GM12892 (cell line): ENCODE measurements at places on chromosomes 3 and 15.

- peak; percentile 83 for DNase-seq
Observed at GRCh38 chr15:40038638-40039543, at the start of gene SRP14. SRP14 (minus strand) TSS chr15:40039181; CDS start chr15:40039116, 65 bp downstream.

DNA sequence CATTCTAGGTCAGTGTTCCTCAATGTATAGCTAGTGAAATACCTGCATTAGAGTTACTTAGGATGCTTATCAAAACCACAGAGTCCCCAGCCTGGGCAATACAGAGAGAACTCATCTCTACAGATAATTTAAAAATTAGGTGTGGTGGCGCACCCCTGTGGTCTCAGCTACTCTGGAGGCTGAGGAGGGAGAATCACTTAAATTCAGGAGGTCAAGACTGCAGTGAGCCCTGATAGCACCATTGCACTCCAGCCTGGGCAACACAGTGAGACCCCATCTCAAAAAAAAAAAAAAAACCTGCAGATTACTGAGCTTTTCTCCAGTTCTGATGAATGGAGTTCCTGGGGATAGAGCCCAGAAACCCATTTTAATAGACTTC, 10.1 kb upstream of the MINDY2 start:
- DNase-seq: no peak

- DNase-seq: no peak
Observed at GRCh38 chr3:23068016-23068728, 135.0 kb upstream of the UBE2E2 start.

DNA sequence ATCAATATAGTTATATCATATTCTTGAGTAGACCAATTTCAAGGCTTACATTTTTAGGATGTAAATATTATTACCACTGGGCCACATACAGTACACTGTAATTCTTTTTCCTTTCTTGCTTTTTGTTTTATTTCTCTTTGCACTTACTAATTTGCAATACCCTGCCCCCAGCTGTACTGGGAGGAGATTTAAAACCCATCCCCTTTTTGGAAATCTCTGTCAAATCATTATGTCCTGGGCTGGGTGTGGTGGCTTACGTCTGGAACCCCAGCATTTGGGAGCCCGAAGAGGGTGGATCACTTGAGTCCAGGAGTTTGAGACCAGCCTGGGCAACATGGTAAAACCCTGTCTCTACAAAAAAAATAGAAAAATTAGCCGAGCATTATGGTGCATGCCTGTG, 16.2 kb downstream of the ZBTB11 start:
- no peak for DNase-seq

- no peak for DNase-seq
Observed at GRCh38 chr15:69288531-69289341, 10.0 kb upstream of the PAQR5 start.

DNA sequence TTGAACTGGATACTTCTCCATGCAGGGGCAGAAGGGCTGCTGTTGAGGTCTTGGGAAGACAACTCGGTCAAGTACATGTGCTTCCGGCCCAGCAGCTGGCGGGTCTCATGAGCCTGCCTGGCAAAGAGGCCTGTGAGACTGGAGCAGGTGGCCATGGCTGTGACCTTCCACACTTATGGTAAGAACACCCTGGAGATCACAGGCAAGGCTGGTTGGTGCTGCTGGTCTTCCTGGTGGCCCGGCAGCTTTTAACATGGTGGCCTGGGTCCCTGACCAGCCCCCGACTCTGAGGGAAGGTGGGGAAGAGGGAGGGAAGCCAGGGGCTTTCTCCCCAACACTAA, 15.4 kb downstream of the CHRD start:
- no peak for DNase-seq

DNA sequence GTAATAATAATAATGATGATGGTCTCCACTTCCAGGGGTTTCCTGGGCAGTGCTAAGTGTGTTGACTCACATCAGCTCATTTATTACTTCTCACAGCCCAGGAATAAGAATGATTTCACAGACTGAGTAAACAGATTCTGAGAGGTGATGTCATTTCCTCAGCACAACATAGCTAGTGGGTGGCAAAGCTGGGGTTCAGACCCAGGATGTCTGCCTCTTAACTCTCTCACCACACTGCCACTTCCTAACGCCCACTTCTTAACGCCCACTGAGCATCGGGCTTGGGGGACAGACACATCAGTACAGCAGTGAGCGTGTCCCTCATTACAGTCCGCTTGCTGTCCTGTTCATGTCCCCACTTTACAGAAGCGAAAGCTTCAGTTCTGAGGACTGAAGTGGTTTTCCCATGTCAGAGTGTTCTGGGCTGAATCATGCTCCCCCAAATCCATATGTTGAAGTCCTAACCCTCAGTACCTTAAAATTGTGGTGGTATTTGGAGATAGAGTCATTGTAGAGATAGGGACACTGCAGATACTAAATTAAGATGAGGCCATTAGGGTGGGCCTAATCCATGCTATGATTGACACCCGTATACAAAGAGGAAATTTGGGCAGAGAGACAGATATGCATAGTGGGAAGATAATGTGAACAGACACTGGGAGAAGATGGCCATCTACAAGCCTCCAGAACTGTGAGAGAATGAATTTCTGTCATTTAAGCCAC, 68.0 kb downstream of the ATP2B2 start:
- DNase-seq: no peak

DNA sequence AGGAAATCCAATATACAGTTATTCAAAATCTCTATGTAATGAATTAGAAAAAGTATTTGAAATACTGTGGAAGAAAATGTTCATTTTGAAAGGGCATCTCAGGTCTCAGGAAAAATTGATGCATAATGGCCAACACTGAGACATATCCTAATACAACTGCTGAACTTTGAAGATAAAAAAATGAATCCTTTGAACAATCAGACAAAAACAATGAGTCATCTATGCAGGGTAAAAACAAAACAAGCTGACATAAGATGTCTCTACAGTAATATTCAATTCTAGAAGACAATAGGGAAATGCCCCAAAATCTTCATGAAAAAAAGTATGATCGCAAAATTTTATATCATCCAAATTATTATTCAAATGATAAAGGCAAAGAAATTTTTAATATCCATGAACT, 34.0 kb upstream of the ZNF280D start:
- no peak for DNase-seq

GRCh38 chr3:37885814-37886213, 24.1 kb downstream of the CTDSPL start:
- DNase-seq: no peak

GRCh38 chr3:195895861-195896360, 12.4 kb downstream of the TNK2 start:
- peak; percentile 77 for DNase-seq

- DNase-seq: no peak
Observed at GRCh38 chr15:38671675-38672254, 107.2 kb upstream of the RASGRP1 start.

DNA sequence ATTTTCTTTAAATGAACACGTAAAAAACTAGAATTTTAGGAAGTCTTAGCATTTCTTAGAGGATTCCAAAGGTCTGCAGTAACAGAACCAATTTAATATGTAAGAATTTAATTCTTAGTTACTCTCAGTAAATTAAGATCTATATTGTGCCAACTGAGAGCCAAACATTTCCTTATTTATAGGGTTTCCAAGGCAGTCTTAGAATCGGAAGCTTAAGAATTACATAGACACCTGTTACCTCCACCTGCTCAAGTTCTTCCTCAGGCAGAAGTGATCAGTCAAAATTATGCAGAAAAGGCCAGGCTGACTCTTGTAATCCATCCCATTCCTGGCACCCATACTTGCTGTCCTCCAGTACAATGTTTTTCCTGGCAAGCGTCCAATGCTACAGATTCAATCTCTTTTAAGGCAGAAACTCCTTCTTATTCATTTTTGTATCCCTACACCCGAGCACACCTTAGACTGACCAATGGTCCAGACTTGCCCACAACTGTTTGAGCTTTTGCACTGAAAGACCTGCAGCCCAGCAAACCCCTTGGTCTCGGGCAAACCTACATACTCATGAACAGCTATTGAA, 64.3 kb downstream of the NCEH1 start:
- DNase-seq: no peak

DNA sequence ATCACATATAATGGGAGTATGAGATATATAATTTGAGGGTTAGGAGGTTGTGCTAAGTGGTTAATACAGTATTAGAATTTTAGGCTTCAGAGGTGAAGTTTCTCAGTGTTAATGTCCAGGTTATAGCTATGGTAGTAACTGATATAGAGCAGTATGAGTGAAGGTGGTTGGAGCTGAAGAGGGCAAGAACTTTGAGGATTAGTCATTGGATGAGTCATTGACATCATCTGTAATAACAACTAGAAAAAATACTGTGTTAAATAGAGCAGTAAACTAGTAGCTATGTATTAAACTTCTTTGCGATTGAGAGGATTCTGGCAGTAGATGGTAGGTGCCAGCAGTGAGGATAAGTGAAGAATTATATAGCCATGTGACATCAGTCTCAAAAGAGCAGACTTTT, 47.5 kb upstream of the EIF3J start:
- DNase-seq: no peak

DNA sequence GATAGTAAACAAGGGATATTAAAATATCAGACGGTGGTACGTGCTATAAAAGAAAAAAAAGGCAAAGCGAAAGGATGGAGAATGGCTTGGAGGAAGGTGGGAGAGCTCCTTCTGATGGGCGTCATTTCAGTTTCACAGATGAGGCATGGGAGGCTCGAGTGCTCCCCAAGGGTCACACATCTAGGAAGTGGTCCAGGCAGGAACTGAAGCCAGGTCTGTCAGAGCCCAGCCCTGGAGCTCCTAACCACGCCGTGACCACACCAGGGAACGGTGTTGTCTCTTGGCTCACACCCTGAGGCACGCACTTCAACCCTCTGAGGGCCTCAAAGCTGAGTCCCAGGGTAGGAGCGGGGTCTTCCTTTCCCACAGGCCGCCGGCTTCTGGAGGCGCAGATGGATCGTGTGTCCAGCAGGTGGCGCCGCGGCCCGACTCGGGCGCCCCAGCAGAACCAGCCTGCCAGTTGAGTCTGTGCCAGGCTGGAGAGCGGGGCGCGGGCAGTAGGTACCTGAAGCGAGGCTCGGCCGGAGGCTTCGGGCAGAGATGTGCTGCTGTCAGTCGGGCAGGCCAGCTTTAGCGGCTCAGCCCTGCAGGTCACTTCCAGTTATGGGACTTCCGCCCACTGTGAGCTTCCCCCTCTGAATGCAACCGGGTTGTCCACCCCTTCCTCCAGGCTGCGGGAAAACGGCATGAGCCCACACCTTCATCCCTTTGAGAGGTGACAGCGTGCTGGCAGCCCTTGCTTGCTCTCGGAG, 68.1 kb downstream of the SLC6A1 start:
- DNase-seq: peak; percentile 47

DNA sequence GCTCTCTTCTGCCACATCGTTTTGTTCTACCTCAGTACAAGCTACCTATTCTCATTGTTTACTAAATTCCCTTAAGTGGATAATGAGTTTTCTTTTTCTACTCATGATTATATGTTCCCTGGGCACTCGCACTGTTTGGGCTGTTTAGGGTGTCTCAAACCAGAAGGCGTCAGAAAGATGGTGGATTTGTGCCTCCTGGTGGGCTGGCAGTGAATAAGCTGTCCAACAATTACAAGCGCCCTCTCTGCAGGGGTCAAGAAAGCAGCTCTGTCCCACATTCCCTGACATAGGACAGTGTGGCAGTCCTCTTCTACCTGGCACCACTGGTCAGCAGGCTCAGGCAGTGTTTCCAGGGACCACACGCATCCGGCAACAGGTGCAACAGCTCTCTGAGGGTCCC, 173.4 kb upstream of the PPP2R3A start:
- DNase-seq: no peak

GRCh38 chr3:69321301-69322157, 64.4 kb downstream of the FRMD4B start:
- no peak for DNase-seq

GRCh38 chr15:47983533-47983932, 137.3 kb upstream of the SLC24A5 start:
- no peak for DNase-seq

GRCh38 chr15:90232941-90233386, 777 bp downstream of the CIB1 start:
- no peak for DNase-seq

- no peak for DNase-seq
Observed at GRCh38 chr3:117104792-117105191, 395.2 kb downstream of the TUSC7 start.

- no peak for DNase-seq
Observed at GRCh38 chr15:94584833-94585244, 353.5 kb downstream of the MCTP2 start.

GRCh38 chr3:11245276-11245675, 26.9 kb upstream of the ATG7 start:
- no peak for DNase-seq

GRCh38 chr3:108834551-108834950, 12.0 kb downstream of the TRAT1 start:
- no peak for DNase-seq

DNA sequence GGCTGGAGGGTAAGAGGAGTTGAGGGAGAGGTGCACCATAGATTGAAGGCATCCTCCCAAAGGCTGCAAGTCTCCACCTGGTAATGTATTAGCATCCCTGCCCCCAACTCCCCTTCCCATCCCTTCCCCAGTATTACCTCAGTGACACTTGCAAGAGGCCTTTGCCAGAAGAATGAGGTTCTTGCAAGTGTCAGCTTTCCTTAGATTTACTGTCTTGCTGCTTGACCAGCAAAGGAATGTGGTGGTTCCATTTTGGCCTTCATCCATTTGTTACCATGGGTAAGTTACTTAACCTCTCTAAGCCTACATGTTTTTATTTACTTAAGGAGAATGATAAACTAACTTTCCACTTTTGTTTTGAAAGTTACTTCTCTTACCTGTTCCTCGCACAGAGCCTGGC, 108.9 kb downstream of the LRTM1 start:
- DNase-seq: no peak

GRCh38 chr3:13168391-13168790, 95.2 kb upstream of the IQSEC1 start:
- DNase-seq: no peak

DNA sequence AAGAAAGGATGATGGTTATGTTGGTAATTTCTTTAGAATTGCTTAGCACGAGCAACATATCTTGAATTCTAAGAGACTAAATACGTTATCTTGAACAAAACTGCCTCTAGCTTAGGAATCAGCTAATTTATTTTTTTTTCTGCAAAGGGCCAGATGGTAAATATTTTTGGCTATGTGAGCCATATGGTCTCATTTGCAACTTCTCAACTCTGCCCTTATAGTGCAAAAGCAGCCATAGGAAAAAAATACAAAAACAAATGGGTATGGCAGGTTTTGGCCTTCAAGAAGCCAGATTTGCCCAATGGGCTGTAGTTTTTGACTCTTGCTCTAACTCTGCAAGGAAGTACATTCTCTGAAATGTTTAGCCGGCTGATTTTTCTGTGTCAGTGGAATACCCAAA, 11.9 kb downstream of the OXSM start:
- no peak for DNase-seq

DNA sequence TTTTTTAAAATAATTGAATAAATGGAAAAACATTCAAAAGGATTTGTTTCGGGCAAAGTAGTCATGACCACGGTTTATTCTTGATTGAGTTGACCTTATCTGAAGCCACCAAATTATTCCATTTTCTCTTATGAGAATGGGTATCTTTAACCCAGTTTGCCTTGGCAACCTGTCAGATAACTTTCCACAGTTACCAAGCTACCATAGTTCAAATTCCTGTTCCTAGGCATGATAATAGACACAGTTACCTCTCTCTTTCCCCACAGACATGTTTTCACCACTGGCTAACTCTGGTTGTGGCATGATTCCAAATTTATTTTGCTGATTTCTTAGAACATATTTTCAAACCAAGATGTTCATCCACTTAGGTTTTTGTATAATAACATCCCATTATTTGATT, 84.9 kb downstream of the NECTIN3 start:
- no peak for DNase-seq

- peak; percentile 12 for DNase-seq
Observed at GRCh38 chr3:157201648-157202278, 41.8 kb upstream of the CCNL1 start.

GRCh38 chr3:159763602-159764489, 224.8 kb upstream of the IL12A start:
- peak; percentile 59 for DNase-seq

- DNase-seq: no peak
Observed at GRCh38 chr3:40079203-40079846, 230.2 kb upstream of the EIF1B start.
